ENCODE measurements at places on chromosomes 1 and 21.

DNA sequence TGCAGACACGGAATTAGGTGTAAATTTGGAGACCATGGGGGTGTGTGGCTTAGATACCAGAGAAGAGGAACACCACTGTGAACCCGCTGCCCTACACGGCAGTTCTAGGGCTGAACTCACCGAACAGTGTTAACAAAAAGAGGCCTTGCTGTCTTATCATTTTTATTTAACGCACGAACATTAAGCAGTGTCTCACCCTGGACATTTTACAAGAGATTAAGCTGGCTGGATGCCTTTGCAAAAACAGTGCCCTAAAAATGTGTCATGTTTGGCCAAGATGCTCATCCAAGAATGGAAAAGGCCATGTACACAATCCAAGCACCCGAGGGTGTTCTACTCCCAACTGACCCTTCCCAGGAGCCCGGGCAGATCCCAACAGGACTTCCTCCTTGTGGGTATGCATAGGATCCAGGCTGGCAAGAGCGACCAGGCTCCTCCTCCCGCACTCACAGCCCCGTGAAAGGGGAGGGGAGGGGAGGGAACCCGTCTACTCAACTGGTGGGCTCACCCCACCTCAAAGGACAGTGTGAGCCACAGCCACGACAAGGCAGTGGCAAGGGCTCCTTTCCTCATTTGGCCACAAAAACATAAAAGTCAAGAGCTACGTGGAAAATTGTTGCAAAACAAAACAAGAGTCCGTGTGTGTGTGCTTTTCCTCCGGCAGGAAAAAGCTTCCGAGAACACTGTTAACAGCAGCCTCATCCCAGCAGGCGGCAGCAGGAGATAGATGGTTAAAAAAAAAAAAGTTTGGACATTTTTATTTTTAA, 20.3 kb downstream of the C2CD2 start:
- DNase-seq: no peak

DNA sequence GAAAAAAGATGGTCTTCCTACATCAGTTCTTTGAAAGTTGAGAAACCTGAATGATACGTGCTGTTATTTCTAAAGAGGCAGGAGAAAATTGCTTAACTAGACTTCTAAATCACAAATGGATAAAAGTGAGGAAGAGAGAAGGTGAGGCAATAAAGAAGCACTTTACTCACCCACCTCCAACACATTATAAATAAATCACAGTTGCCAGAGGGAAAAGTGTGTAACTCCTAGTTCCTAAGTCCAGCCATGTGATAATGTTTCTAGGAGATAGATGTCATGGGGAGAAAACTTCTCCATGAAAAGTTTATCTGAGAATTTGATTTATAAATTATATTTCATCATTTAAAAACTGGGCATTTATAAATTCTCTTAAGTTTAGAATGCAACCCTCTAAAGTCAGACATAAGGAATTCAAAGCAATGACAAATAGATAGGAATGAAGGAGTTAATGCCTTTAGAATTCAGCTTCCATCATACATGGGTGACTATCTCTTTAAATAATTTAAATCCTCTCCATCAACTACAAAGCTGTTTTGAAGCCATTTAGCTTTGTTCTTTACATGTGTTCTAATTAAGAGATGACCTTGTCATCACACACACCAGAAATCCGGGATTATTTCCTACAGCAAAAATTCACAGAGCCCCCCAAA, 60.0 kb downstream of the NRIP1 start:
- DNase-seq: no peak

DNA sequence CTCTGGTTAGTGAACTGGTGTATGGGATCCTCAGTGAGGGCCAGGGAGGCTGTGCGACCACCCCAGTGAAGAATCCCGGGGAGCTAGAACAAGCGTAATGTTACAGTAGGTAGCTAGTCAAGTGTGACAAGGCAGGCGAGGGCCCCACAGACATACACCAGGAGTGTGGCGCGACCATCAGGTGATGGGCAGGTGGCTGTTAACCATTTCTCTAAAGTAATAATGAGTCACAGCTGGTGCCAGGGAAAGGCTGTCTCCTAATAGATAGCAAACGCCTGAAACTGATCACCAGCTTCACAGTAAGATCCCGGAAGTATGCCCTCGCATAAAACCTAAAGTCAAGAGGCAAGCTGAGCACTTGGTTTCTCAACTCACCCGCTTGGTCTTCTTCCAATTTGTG, 40.5 kb upstream of the TARBP1 start:
- DNase-seq: no peak

DNA sequence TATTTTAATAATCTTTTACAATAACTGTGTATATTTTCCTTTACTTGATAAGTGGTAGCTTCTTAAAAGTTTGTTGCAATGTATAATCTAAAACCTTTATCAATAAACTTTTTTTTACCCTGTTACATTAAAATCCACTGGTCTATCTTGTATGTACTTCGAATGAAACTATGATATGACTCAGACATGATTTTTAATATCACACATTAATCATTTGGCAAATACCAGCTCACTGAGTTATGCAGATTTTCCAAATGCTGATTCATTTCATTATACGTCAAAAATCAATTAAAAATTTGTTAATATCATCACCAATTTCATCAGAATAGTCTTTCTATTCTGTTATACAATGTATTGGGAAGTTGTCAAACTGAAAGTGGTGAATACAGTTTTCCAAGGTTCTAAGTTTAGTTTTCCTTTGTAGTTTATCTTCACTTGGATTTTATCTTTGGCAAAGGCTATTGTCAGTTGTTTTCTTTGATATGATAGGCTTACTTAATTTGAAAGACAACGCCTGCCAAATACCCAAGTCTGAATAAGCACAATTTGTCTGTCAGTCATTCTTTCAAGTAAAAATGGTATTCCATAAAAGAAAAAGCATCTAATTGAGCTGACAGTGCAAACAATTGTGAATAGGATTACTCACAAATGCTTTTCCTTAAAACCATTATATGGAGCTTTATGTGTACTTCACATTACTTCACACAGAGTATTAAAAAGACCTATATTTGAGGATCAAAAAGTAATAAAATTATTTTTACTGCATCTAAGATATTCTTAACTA, 127.0 kb downstream of the NME7 start:
- peak; percentile 9 for DNase-seq

DNA sequence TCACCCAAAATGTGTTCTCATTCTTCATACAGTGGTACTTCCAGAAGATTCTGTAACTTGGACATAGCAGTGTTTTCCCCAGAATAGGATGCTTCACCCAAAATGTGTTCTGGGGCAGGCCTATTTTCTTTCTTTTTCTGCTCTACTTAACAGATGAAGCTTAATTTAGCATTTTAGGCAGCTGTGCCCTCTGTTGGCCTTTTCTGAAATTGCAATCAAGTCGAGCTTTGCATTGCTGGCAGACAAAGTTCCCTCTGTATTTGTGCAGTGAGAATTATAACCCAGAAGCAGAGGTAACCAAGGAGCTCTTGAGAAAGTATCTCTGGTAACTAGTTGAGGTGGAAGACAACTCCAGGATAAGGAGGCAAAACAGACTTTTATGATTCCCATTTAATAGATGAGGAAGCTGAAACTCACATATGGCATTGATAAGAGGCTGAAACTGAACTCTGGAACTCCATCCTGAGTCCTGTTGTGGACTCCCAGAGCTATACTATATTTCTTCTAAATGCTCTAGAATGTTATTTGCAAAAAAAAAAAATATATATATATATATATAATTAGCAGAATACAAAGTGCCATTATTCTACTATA, 50.3 kb upstream of the L1TD1 start:
- peak; percentile 45 for DNase-seq

GRCh38 chr1:10736634-10737586, 59.5 kb downstream of the CASZ1 start:
- no peak for DNase-seq

- DNase-seq: no peak
Measured at GRCh38 chr1:44717156-44717555, 13.8 kb downstream of the RNU5D-1 start.

DNA sequence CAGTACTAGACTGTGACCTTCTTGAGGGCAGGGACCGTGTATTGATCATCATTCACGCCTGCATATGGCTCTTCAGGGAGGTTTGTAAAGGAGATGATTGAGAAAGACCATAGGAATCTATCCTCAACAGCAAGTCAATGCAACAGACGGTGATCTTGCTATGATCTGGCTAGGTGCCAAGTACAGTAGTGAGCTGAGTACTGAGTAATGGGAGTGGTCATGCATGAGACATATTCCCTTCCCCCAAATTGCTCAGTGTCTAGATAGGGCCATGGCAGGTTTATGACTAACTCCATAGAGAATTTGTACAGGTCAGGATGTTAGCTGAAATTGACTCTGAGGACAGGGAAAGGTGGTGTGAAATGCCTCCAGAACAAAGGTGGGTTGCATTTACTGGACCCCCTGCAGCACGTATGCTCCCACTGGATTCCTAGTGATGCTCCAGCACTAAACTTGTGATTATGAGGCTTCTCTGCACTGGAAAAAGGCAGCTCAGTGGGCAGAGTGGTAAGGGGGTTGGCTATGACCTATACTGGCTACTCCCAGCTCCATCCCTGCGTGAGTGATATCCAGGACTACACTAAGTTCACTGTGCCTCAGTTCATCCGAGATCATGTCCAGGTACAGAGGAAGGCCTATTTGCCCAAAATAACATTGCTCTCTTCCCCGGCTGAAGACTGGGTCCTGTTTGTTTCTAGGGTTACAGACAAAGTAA, 37.2 kb downstream of the KCNJ6 start:
- DNase-seq: no peak

GRCh38 chr21:44498280-44499210, 41.5 kb downstream of the KRTAP10-1 start:
- DNase-seq: no peak

GRCh38 chr1:80827666-80828065, 973.1 kb upstream of the ADGRL2 start:
- DNase-seq: no peak

- no peak for DNase-seq
Measured at GRCh38 chr1:86957221-86957620, 42.8 kb downstream of the HS2ST1 start.

DNA sequence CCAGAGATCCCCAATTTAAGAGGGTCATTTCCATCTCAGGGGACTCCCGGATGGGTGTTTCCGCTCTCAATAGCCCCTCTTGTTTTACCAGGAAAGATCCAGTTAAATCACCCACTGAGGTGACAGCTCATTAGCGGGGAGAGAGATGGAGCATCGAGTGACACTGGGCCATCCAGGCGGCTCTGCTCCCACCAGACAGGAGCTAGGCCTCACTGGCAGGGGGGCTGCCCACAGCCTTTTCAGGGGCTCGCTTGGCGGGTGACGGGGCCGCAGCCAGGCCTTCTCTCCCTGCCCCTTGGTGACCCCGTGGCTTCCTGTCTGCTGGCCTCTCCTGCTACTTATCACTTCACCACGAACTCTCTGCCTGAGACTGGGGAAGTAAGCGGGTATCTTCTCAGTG, 26.7 kb upstream of the SPSB1 start:
- DNase-seq: no peak

GRCh38 chr1:236507022-236507700, 16.6 kb upstream of the LGALS8 start:
- peak; percentile 27 for DNase-seq

DNA sequence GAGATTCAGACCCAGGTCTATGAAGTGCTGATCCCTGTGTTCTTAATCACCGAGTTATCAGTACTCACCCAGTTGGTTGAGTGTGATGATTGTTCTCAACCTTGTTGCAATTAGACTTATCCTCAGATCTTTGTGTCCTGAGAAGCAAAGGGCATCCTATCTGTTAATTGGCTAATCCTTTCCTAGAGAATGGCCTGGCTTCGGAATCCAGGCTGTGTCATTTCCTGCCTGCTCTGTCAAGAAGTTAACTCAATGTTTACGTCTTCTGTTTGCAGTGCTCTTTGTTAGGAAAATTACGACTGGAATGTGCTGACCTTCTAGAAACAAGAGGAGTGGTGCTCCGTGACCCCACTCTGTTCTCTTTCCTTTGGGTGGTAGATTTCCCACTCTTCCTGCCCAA, 14.7 kb downstream of the GAS5 start:
- no peak for DNase-seq

- no peak for DNase-seq
Measured at GRCh38 chr1:200378096-200378495, 31.7 kb downstream of the ZNF281 start.

DNA sequence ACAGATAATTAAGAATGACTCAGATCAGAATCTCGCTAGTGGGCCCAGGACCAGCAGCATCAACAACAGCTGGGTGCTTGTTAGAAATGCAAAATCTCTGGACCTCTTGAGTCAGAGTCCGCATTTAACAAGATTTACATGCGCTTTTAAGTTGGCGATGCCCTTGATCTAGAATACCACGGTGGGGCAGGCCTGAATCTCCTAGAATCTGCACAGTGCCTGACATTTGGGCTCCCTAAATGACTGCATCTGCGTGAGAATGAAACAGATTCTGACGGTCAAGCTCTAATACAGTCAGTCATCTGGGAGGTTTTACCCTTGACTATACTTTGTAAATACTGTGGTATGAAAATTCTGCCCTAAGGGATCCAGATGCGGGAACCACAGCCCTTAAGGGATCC, 17.2 kb upstream of the RAB29 start:
- DNase-seq: no peak

GRCh38 chr1:44035726-44036408, 4.6 kb upstream of the SLC6A9 start:
- no peak for DNase-seq

- peak; percentile 55 for DNase-seq
Measured at GRCh38 chr21:37073417-37074196, 553 bp downstream of the TTC3 start.

DNA sequence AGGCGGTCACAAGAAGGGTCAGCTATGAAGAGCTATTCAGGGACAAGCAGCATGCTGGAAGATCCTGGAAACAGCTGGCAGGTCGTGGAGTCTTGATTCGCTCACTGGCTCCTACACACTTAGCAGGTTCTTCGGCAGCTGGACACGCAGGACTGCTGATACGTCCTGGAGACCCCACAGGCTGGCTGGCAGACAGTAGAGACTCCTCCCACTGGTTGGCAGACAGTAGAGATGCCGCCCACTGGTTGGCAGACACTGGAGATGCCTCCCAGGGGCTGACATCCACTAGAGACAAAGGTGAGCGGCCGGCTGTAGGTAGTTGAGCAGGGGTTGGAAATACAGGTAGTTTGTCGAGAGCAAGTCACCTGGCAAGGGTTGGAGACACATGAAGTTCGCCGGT, 466 bp downstream of the KRTAP11-1 start:
- no peak for DNase-seq

GRCh38 chr1:168488138-168488537, 55.7 kb downstream of the XCL2 start:
- DNase-seq: no peak

GRCh38 chr1:223231581-223231980, 88.5 kb upstream of the TLR5 start:
- no peak for DNase-seq

GRCh38 chr1:99705385-99705784, 59.5 kb downstream of the PALMD start:
- no peak for DNase-seq

GRCh38 chr1:56836359-56836758, 17.2 kb upstream of the FYB2 start:
- no peak for DNase-seq

GRCh38 chr1:225889743-225890142, 797 bp upstream of the LEFTY1 start:
- DNase-seq: no peak

- DNase-seq: no peak
Measured at GRCh38 chr1:41621791-41622190, 137.3 kb upstream of the EDN2 start.

GRCh38 chr1:79614762-79615161, 608.2 kb upstream of the ADGRL4 start:
- DNase-seq: no peak

GRCh38 chr1:227788271-227789083, 27.0 kb upstream of the PRSS38 start:
- DNase-seq: peak; percentile 71

- DNase-seq: no peak
Measured at GRCh38 chr1:11156441-11156840, 32.7 kb upstream of the ANGPTL7 start.

GRCh38 chr1:58710190-58711085, 10.6 kb upstream of the MYSM1 start:
- no peak for DNase-seq

Data from activated CD4-positive, alpha-beta T cell treated with anti-CD3 and anti-CD28 coated beads, Interleukin-10, Interleukin-2, amounts not matched to agents 100 ng/mL and 50 ng/mL, durations not matched to agents 16 hours and 8 hours (primary cell).